ENCODE measurements at places on chromosomes 1 and 21.

GRCh38 chr21:46265736-46266525 lies 19.5 kb downstream of the MCM3AP start:
- DNase-seq = no peak

DNA sequence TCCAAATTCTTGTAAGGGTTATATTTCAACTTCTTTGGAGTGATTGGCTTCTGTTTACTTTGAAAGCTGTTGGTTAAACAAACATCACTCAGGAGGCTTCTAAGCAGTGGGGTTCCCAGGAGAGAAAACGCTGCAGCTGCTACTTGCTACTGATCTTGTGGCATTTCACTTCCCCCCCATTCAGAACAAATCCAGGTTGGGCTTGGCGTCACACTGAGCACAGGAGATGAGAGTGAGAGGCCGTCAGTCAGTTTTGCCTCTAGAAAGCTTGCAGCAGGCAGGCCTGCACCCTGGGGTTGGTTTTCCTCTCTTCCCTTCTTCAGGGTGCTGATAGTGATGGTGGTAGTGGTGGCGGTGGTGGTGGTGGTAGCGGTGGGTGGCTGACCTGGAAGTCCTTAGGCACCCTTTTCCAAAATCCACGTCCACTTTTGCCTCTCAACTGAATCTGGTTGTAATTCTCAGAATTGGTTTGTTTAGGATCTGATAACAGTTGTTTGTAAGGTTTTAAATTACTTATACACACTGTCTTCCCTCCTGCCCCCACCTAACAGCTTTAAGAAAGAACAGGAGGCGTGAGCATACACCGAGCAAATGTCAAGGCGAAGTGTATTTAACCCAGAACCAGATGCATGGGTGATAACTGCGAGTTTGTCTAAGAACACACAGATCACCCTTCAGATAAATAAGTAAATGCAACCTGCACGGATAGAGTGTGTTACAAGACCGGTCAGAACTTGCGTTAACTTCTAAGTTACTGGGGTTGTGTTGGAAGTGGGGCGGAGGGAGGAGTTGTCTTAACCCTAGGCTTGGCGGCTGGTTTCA lies 3.2 kb upstream of the PROX1 start:
- no peak for DNase-seq

- DNase-seq = no peak
Measured at GRCh38 chr1:56418151-56418631, 161.2 kb downstream of the PLPP3 start.

GRCh38 chr1:57369889-57370288 lies 54.0 kb downstream of the DAB1 start:
- DNase-seq = no peak

DNA sequence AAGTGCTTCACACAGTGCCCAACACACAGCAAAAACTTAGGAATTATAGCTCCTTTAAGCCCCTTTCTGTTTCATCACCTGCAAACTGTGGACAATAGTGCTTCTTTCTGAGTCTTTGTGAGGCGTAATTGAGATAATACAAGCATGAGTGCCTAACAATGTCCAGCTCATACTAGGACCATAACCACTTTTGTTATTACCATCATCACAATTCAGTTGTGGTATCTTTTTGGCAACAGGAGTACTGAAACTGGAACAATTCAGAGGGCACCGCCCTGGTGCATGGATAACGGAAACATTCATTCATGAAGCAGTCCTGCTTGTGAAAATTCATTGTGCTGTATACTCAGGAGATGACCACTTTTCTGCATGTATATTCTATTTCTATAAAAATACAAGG lies 18.2 kb downstream of the DNAJC11 start:
- DNase-seq = no peak

DNA sequence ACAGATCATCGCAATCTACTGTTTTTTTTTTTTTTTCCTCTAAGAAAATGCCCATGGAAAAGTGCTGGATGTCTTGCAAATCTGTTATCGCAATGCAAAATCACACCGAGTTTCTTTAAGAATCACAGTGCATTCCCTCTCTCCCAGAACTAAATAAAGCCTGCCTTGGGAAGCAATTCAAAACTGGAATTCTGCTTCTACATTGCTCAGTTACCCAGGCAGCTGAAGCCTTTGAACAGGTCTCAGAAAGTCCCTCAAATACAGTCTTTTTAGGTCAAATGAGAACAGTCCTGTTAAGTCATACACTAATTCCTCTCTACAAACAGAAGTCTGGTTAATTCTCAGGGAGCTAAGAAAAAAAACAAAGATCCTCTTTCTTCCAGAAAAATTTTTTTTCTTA lies 46.3 kb downstream of the SLC30A10 start:
- no peak for DNase-seq

- DNase-seq = no peak
Measured at GRCh38 chr1:165011991-165012531, 344.5 kb downstream of the LMX1A start.

DNA sequence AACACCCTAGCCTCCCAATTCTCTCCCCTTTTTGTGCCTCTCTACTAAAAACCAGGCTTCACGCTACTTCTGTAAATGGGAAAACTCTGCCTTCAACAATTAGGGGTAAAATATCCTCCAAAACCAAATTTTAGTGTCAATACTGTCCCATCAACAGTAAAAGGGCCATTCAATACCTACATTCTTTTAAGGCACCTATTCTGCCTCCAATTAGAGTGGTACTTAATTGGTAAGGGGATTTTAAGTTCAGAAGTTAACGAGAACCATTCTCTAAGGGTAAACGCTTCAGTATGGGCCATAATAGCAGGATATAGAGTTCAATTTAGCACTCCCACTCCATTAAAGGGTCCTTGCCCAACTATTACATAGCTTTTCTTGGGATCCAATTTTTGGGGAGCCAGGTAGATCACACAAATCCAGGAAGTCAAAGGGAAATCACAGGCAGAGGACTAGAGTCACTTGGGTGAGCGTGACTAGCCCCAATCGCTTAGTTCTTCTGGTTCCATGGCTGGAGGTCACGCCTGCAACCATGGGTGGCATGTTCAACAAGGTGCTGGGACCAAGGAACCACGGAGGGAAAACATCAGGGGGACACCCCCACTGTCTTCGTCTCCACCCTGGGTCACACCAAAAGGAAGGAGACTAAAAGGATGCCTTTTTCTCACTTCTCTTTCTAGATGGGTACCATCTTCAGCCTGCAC lies 20.1 kb upstream of the BSDC1 start:
- no peak for DNase-seq

DNA sequence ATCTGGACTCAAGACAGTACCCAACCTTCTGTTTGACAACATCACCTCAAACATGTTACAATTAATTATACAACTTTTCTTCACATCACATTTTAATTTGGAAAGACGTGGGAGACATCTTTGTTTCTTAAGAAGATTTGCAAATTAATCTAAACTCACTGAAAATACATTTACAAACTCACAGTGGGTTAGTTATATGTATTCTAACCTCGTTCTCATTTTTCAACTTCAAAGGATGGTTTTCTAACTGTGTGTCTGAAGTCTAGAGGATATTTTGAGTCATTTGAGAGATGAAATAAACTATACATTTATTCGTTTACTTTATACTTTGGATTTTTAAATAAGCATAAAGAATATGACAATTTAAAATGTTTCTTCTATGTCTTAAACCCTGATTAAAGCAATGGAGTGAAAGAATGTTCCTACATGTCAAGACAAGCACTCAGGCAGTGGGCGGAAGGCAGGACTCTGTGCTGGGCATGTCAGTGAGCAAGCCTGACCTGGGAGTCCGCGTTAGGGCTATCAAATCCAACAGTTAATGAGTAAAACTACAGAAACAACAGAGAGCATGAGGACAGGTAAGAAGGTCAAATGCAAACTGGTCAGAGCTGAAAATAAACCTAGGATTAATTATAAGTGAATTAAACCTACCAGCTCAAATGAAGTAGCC lies 76.5 kb upstream of the CTTNBP2NL start:
- no peak for DNase-seq

DNA sequence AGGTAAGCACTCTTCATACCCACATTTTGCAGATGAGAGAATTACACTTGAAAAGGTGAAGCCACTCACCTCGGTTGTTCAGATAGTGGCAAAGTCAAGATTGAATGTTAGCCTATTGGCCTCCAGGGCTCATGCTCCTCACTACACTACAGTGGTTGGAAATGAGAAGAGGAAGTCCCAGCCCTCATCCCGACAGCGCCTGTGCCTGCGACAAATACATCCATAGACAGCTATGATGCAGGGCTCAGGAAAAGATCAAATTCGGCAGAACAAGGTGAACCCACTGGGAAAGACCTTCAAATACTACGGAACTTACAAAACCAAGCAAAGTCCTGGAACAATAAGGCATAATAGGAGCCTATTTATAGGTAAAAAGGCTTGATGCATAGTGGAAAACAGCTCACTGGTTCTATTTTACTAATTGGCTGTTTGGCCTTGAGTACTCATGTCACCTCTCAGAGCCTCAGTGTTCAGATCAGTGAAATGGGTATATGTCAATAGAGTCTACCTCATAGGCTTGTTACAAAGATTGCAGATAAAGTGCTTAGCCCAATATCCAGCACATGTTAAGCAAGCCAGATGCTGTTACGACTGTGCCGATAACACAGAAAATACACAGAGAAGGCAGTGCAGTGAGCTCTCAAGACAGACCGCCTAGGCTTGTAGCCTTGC lies 3.5 kb downstream of the SPOCD1 start:
- DNase-seq = no peak

GRCh38 chr1:58895082-58895481 lies 111.2 kb upstream of the JUN start:
- no peak for DNase-seq
